ENCODE measurements at places on chromosomes 2 and 18.

GRCh38 chr2:231189571-231190495 is 8.6 kb upstream of the ARMC9 start:
- no peak for DNase-seq
- H3K27ac ChIP-seq = no peak overlapping the region
- no peaks in the 10 kb centered on the region for H3K36me3 ChIP-seq
- peaks cover 5% of the 10 kb centered on the region for H3K27me3 ChIP-seq
- peak overlapping the region; percentile 31 for H3K4me3 ChIP-seq
- H3K4me1 ChIP-seq = peaks cover 19% of the 10 kb centered on the region

GRCh38 chr2:45458909-45459563 is 152.0 kb downstream of the SRBD1 start:
- H3K4me3 ChIP-seq = no peak overlapping the region
- H3K27me3 ChIP-seq = no peaks in the 10 kb centered on the region
- no peak for DNase-seq
- H3K27ac ChIP-seq = no peak overlapping the region

- DNase-seq = no peak
- H3K27ac ChIP-seq = no peak overlapping the region
- no peaks in the 10 kb centered on the region for H3K4me1 ChIP-seq
- H3K36me3 ChIP-seq = peaks cover 8% of the 10 kb centered on the region
- no peak overlapping the region for H3K4me3 ChIP-seq
Observed at GRCh38 chr2:178506101-178506500, 25.8 kb downstream of the PLEKHA3 start.

DNA sequence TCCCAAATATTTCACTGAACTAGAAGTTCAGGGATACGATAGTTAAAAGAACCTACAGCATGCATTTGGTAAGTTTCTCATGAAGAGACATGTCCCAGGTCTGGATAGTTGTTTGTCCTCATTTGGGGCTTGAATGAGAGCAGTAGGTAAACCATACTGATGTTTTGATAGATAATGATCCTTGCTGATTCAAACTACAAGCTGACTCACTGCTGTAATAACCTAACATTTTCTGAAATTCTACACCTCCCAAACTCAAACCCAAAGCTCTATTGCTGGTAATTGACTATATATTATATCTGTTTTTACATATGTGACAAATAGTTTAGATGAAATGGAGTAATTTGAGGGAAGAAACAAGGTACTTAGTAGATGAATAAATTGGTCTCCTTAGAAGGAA is 154.1 kb upstream of the BOD1L2 start:
- no peak overlapping the region for H3K4me3 ChIP-seq
- H3K27me3 ChIP-seq = no peaks in the 10 kb centered on the region
- no peak for DNase-seq
- peaks cover 8% of the 10 kb centered on the region for H3K4me1 ChIP-seq
- H3K27ac ChIP-seq = no peak overlapping the region
- no peaks in the 10 kb centered on the region for H3K36me3 ChIP-seq

- DNase-seq = no peak
- H3K36me3 ChIP-seq = no peaks in the 10 kb centered on the region
- H3K4me1 ChIP-seq = peaks cover 19% of the 10 kb centered on the region
- peak overlapping the region; percentile 62 for H3K27ac ChIP-seq
- H3K4me3 ChIP-seq = peak overlapping the region; percentile 34
- no peaks in the 10 kb centered on the region for H3K27me3 ChIP-seq
Observed at GRCh38 chr2:240792629-240793312, 27.2 kb downstream of the KIF1A start.

GRCh38 chr2:139055202-139055601 is 275.0 kb upstream of the NXPH2 start:
- no peak overlapping the region for H3K4me3 ChIP-seq
- H3K27me3 ChIP-seq = no peaks in the 10 kb centered on the region
- no peak for DNase-seq
- no peaks in the 10 kb centered on the region for H3K4me1 ChIP-seq

- no peak overlapping the region for H3K4me3 ChIP-seq
- H3K36me3 ChIP-seq = no peaks in the 10 kb centered on the region
- peaks cover 6% of the 10 kb centered on the region for H3K27me3 ChIP-seq
- DNase-seq = no peak
- no peak overlapping the region for H3K27ac ChIP-seq
Observed at GRCh38 chr2:113677330-113677729, 50.3 kb downstream of the RABL2A start.

DNA sequence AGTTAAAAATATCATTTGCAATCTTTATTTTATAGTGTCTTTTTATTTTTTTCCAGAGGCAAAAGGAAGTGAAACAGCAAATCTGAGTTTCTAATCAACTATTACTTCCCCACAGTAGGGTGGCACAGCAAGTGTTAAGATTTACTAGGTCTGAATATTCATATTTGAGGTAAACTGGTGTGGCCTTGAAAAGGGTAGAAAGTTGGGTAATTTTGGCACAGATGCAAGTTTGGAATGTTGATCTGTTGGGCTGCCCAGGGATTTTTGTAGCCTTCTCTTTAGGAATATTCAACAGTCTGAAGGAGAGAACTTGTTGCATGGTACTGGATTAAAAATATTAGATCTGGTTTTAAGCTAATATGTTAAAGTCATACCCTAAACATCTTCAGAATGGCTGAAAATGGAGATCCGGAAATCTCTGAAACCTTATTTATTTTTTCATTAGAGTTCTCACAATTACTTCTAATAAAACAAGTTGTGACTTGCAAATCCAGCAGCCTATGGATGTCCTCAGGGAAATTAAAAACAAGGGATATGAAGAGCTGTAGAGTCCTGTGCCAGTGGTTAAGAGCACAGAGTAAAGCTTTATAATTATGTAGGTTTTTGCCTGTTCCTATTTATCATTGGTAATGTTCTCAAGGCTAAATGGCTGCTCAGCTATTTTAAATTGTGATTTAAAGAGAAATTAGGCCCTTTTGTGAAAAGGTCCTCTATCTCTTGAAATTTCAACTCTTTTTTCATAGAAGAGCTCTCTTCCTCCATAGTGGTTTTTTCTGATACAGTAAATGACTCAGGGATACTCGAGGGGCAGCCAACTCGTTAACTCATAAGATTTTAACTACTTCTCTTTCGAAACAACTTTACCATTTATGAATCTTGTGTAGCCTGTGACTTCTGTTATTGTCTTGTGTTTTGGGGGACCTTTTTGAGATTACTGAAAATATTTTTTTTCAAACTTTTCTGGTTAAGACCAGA is 11.0 kb downstream of the TANK start:
- peaks cover 21% of the 10 kb centered on the region for H3K36me3 ChIP-seq
- no peak for DNase-seq
- no peaks in the 10 kb centered on the region for H3K4me1 ChIP-seq
- no peaks in the 10 kb centered on the region for H3K27me3 ChIP-seq

DNA sequence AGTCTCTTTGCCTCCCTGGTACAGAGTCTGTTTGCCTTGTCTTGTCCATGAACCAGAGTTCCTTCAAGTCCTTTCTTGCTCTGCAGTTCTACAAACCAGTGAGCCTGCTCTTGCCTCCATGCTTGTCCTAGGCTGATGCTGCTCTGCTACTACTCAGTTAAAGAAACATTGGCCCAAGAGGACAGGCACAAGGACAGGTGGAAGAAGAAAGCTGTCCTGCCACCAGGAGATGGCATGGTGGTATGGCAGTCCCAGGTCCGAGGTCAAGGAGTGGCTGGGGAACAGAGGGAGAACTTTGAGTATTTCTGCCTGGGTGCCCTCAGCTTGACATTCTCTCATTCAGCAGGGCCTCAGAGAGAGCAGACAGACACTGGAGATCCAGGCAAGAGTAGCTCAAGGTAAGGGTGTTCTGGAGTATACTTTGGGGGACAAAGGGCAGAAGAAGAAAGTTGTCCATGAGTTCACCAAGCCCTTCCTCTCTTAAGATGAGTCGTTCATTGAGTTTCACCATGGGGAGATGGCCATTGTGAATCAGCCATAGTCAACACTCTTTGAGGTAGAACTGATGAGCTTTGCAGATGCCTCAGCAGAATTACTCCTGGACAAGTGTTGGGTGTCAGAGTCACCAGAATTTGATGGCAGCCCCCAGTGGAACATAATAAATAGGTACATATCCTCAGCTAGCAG is 20.4 kb downstream of the TTC32 start:
- no peak overlapping the region for H3K27ac ChIP-seq
- DNase-seq = no peak
- H3K4me1 ChIP-seq = no peaks in the 10 kb centered on the region
- no peaks in the 10 kb centered on the region for H3K27me3 ChIP-seq

DNA sequence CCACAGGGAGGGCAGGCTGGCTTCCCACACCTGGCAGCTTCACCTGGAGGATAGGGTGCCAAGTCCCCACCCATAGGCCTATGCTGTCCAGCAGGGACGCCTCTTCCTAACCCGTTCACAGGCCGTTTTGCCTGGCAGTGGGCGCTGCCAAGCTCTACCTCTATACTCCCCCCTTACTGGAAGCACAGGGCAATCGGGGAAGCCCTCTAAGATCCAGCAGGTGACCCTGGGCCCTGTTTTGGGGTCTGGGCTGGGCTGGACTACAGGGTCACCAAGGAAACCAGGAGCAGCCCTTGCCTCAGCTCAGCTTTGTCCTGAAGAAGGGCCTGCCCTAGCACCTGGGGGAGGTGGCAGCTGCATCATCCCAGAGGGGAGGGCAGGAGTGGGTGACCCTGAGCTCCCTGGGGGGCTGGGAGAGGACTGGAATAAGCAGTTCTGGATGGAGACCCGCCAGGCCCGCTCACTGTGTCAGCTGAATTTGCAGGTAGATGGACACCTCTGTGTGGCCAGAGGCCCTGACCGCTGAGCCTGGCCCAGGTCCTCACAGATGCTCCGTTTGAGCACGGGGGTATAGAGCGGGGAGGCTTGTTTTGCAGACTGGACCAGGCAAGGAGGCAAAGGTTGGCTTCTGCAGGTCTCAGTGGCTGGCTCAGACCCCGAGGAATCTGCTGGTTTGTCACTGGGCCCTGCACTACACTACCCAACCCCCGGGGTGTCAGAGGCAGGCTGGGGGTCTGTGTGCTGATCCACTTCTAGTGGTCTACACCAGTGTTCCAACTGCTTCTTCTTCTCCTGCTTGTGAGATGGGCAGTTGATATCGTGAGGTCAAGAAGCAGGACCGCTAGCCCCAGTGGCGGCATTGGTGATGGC is 163.1 kb downstream of the ASB1 start:
- no peaks in the 10 kb centered on the region for H3K36me3 ChIP-seq
- no peak overlapping the region for H3K27ac ChIP-seq
- no peak for DNase-seq
- no peak overlapping the region for H3K4me3 ChIP-seq
- peaks cover 17% of the 10 kb centered on the region for H3K4me1 ChIP-seq
- H3K27me3 ChIP-seq = no peaks in the 10 kb centered on the region

DNA sequence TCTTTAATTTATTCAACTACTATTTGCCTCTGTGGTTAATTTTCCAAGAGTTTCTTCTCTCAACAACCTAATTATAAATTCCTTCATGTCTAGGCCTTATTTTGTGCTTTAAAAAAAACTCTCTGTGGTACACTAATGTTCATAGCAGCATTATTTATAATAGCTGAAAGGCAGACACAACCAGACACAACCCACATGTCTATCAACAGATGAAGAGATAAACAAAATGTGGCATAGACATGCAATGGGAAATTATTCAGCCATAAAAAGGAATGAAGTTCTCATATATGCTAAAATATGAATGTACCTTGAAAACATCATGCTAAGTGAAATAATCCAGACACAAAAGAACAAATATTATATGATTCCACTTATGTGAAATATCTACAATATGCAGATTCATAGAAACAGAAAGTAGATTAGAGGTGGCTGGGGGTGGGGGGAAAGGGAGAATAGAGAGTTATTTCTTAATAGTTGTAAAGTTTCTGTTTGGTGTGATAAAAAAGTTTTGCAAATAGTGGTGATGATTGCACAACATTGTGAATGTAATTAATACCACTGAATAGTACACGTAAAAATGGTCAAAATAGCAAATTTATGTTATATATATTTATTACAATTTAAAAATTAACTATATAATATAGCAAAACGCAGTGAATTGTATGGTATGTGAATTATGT is 28.1 kb upstream of the RASGRP3 start:
- H3K27me3 ChIP-seq = no peaks in the 10 kb centered on the region

- H3K4me3 ChIP-seq = no peak overlapping the region
- no peak overlapping the region for H3K27ac ChIP-seq
- no peaks in the 10 kb centered on the region for H3K36me3 ChIP-seq
- H3K27me3 ChIP-seq = peaks cover 56% of the 10 kb centered on the region
- DNase-seq = no peak
Observed at GRCh38 chr18:59278793-59279192, 5.5 kb upstream of the RAX start.

GRCh38 chr2:36450466-36451196 is 95.1 kb downstream of the CRIM1 start:
- no peaks in the 10 kb centered on the region for H3K36me3 ChIP-seq
- H3K4me1 ChIP-seq = no peaks in the 10 kb centered on the region
- H3K27me3 ChIP-seq = no peaks in the 10 kb centered on the region
- peak overlapping the region; percentile 38 for H3K27ac ChIP-seq
- no peak for DNase-seq
- H3K4me3 ChIP-seq = no peak overlapping the region

- H3K4me3 ChIP-seq = no peak overlapping the region
- H3K27me3 ChIP-seq = no peaks in the 10 kb centered on the region
- DNase-seq = peak; percentile 75
- H3K4me1 ChIP-seq = peaks cover 7% of the 10 kb centered on the region
Observed at GRCh38 chr2:109516445-109517117, 97.2 kb downstream of the SEPTIN10 start.

GRCh38 chr2:210954386-210954907 is 398.0 kb downstream of the CPS1 start:
- no peaks in the 10 kb centered on the region for H3K4me1 ChIP-seq
- no peaks in the 10 kb centered on the region for H3K36me3 ChIP-seq
- no peak overlapping the region for H3K27ac ChIP-seq
- DNase-seq = no peak

DNA sequence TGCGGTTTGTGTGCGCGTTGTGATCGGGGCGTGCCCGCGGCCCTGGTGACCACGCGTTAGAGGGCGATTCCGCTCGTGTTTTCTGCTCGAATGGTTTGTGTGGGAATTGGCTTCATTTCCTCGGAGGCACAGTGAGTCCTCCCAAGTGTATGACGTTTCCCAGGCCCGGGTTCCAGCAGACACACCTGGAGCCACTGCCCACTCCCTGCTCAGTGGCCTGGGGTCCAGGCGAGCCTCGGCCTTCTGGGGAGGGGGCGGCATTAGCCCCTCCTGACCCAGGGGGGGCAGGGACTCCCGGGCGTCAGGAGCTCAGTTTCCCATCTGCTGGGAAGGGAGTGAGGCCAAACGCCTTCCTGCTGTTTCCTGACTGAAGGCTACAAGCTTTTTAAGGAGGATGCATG is 92.1 kb downstream of the NFATC1 start:
- DNase-seq = no peak
- H3K36me3 ChIP-seq = peaks cover 3% of the 10 kb centered on the region
- H3K4me1 ChIP-seq = peaks cover 8% of the 10 kb centered on the region
- no peak overlapping the region for H3K27ac ChIP-seq

Measured in neural crest cell (in vitro differentiated cells).